K562 (cell line): ENCODE measurements at places on chromosomes 13 and 19. TPM values are rescaled to one million over a fixed set of nuclear protein-coding genes. Genes with fewer than 3 reads are reported as not detected.

The MAP4K1 gene
- 3.0 and 3.2 TPM in 2 replicates for total RNA-seq

The ZNF493 gene
- 11.7 and 12.2 TPM in 2 replicates for total RNA-seq

The EPS8L1 gene
- total RNA-seq = 17.3 and 18.9 TPM in 2 replicates

The ATP4B gene
- not detected in 2 replicates for total RNA-seq

The NAPSA gene
- total RNA-seq = 1.9 and 2.3 TPM in 2 replicates

The SBK3 gene
- 0.13 TPM in 1 of 2 replicates, not detected in the other for total RNA-seq

The ZNF534 gene
- total RNA-seq = 0.29 and 0.40 TPM in 2 replicates

The ZNF714 gene
- 22.1 and 23.5 TPM in 2 replicates for total RNA-seq

The PRR22 gene
- 9.3 and 12.0 TPM in 2 replicates for total RNA-seq

The FBXO27 gene
- total RNA-seq = 8.0 and 8.9 TPM in 2 replicates

The PRSS57 gene
- total RNA-seq = 1.0 and 2.0 TPM in 2 replicates

The PSG2 gene
- total RNA-seq = not detected in 2 replicates
